ENCODE measurements at places on chromosomes 12 and 14.

- DNase-seq, result no peak
Measured at GRCh38 chr14:60632257-60632656, 17.0 kb downstream of the SIX1 start.

DNA sequence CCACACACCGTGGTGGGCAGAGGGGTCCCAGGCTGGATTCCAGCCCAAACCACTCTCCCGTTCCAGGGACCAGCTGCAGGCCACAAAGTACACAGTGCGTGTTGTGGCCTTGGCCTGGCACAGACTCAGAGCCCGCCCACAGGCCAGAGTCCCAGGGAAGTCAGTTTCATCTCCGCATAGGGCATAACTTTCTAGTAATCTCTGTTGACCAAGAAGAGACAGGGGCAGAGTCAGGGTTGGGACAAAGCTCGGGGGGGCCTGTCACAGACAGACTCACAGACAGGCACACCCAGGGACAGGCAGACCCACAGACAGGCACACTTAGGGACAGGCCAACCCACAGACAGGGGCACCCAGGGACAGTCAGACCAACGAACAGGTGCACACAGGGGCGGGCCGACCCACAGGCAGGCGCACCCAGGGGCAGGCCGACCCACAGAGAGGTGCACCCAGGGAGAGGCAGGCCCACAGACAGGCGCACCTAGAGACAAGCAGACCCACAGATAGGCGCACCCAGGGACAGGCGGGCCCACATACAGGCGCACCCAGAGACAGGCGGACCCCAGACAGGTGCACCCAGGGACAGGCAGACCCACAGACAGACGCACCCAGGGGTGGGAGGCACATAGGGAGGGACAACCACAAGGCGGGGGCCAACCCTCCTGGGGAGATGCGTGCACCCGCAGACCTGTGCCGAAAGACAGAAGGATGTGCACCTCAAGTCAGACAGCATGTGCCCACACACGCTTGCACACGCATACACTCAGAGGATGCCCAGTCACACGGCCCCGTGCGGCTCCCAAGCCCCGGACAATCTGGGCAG lies 323.3 kb upstream of the RTL1 start:
- DNase-seq, result no peak

GRCh38 chr12:7091660-7092228 lies 501 bp downstream of the C1R start:
- DNase-seq, result no peak

- DNase-seq, result no peak
Measured at GRCh38 chr12:47032644-47033043, 46.8 kb upstream of the PCED1B start.

DNA sequence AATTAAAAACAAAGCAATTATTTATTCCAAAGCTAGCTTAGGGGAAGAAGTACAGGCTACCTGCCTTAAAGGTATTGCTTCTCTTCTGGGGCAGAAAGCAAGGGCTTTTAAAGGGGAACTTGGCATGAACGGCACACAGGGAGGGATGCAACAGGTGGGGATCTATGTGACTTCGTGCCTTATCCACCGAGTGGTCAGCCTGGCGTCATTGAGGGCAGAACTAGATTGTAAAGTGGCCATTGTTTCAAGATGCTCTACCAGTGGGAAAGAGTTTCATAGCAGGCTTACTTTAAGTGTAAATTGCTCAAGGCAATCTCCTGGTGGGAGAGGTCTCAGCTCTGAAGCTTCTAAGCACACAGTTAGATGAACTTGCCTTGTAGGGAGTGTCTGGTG lies 360.4 kb downstream of the ATP23 start:
- no peak for DNase-seq

DNA sequence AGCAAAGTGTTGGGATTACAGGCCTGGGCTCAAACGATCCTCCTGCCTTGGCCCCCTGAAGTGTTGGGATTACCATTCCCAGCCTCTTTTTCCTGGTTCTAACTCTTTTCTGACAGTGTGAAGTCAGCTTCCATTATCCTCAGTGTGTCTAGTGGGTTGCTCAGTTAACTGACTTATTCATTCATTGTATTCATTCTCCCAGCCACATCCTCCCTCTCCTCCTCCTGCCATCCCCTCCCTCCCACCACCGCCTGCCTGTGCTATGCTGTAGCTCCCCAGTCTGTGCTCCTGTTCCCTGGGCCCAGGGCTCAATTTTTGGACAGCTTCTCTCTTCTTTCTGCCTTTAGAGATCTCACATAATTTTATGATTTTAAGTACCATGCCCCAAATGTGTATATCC lies 19.4 kb downstream of the ATP6V0A2 start:
- no peak for DNase-seq

All from fibroblast of skin of left biceps (primary cell).